H7 (cell line): ENCODE measurements at places on chromosomes 2 and 18. TPM values are rescaled to one million over a fixed set of nuclear protein-coding genes. Genes with fewer than 3 reads are reported as not detected.

- no peak for DNase-seq
Measured at GRCh38 chr2:63444565-63445288, 143.6 kb downstream of the WDPCP start.

- DNase-seq, result no peak
Measured at GRCh38 chr2:125125902-125126301, 1100.8 kb downstream of the CNTNAP5 start.

Gene G6PC2
- total RNA-seq, result not detected in 2 replicates

Gene IL1RL1
- total RNA-seq, result not detected in 2 replicates

DNA sequence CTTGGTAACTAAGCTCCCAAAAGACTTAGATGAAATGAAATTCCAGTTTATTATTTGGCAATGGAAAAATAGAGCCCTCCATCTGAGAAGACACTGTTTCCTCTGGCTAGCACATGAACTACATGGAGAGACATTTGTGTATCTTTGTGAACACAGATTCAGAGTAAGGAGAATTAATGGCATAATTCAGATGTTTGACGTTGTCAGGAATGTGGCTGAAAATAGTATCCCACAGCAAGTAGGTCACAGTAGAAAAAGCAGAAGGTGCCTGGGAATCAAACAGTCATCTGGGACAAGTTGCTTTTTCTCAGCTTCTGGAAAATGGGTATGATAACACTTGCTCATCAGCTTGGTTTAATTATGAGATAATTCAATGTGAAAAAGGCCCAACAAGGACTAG is 288.6 kb downstream of the PTPRM start:
- no peak for DNase-seq
